NCI-H1092 treated with DMSO at 0.1 percent for 48 hours (cell line): ENCODE measurements at places on chromosomes 7 and 10.
A peak's percentile ranks its signal among the peaks of the same experiment; 100 is the strongest.

- no peak for DNase-seq
These were observed 143.5 kb downstream of the TFPI2 start for GRCh38 chr7:93747019-93747418.

DNA sequence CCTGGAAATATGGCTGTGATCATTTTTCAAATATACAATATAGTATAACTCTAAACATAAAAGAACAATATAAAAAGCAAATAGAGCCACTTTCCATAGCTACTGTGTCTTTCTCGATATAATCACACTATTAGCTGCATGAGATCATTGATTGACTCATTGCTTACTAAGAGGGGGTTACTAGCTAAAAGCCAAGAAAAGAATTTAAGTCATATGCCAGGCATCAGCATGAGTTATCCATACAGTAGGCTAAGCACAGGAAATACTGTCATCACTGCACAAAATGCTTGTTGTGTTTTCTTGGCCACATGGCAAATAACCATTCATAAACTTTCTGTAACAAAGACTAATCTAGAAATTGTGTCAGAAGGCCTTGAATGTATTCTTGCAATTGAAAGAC lies 18.8 kb upstream of the ABCB5 start:
- DNase-seq = no peak

DNA sequence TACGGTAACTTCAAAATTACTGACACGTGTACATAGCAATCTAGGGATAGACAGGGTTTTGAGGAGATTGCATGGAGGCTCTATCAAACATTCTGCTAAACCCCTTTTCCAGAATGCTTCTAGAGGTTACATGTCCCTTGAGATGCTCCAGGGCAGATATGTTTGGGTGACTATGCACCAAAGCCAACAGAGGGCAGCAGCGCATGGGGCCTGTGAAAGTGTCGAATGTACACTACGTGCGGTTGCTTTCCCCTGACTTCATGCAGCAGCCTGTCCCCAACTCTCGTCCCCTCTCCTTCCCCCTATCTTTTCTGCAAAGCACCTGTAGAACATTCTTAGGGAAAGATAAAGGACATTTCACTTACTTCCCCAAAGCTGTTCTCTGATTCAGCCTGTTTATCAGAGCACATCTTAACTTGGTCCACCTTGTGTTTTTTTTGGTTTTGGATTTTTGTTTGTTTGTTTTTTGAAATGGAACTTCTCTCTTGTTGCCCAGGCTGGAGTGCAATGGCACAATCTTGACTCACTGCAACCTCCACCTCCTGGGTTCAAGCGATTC lies 90.2 kb downstream of the UBE3C start:
- no peak for DNase-seq

DNA sequence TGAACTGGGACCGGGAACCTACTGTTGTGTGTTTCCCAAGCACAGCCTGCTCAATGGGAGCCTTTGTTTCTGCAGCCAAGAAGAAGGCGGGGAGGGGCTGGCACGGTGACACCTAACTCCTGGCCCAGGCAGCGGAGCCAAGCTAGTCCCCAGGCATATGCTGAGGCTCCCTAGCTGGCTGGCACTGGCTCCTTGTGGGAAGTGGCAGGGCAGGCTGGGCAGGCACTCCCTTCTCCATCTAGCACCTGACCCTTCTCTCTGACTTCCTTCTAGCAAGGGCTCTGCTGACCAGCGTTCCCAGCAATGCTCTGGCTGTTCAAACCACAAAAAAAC lies 325.0 kb downstream of the PLXNA4 start:
- DNase-seq = peak; percentile 37

GRCh38 chr10:87603196-87603595 lies 56.5 kb upstream of the PAPSS2 start:
- no peak for DNase-seq

DNA sequence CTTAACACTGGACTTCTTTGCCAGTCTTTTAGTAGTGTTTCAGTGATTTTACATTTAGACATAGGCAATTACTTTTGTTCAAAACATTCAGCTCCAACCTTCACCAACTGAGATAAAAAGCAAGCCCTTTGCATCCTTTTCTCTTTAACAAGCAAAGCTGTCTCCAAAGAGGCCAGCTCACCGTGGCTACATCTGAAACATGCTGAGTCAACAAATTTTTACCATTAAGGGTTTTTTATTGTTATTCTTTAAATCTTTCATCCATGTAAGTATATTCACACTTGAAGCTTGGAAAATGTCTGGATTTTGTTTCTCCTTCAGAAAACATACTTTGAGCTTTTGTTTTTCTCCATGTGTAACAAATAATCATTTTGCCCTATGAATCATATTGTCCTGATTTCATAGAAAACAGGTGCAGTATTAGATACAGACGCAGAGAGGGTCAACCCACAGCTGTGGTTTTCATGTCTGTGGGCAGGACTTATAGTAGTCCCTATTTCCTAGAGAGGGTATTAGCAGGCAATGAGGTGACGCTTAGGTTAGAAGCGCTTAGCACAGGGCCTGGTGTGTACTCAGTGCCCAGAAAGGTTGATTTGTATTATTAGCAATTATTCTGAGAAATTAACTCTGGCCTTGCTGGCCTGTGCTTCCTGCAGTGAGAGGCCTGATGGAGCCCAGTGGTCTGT lies 99.5 kb downstream of the MKI67 start:
- DNase-seq = no peak

GRCh38 chr10:71720288-71720687 lies 710 bp upstream of the C10orf105 start:
- DNase-seq = no peak

- no peak for DNase-seq
These were observed 227.2 kb downstream of the RELN start for GRCh38 chr7:103762065-103762760.

- no peak for DNase-seq
These were observed 90.7 kb downstream of the NHLRC2 start for GRCh38 chr10:113945075-113945686.

DNA sequence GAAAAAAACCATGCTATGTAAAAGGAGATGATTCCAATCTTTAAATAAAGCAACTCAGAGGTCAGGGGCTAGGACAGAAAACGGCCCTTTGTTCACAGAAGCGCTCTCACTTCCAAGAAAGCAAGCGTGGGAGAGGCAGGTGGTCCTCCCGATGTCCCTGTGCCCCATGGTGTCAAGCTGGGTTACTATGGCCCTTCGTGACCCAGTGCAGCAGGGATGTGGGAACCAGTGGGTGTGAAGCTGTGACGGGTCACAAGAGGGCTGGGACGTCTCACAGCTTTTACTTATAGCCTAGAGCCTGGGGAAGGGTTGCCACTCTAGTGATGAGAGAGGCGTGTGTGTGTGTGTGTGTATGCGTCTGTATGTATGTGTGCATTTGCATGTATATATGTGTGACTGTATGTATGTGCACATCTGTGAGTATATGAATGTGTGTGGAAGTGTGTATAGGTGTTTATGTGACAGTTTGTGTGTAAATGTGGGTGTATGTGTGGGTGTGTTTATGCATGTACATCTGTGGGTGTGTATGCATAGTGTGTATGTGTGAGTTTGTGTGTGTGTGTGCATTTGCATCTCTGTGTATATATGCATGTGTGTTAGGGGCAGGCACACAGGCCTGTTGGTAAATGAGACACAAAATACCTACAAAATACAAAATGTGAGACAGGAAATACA lies 25.2 kb downstream of the HTRA1 start:
- DNase-seq = no peak

DNA sequence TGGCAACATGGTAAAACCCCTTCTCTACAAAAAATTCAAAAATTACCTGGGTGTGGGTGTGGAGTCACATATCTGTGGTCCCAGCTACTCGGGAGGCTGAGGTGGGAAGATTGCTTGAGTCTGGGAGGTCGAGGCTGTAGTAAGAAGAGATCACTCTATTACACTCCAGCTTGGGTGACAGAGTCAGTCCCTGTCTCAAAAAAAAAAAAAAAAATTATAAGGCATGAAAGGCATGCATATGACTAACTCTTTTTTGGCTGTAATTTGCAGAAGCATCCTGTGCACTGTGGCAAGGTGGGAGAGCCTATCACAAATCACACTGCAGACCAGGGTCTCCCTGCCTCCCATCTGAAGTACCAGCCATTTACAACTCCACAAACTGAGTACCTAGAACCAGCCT lies 14.1 kb upstream of the MYPN start:
- no peak for DNase-seq

- no peak for DNase-seq
These were observed 269.2 kb downstream of the RNLS start for GRCh38 chr10:88313878-88314277.

DNA sequence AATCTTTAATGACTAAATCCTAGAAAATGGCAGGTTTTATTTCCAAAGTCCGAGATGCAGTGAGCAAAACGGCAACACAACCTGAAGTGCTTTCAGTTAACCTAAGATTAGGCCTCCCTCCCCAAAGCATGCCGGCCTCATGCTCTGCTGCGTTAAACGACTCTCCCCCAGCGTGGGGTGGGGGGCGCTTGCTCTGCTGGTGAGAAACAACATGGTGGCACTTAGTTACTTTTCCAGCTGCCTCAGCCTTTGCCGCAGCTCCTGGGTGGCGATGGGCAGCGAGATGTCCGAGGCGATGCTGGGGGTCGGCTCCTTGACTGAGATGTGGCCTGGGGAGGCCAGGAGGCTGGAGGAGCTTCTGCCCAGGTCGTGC lies 36.7 kb upstream of the NCAPG2 start:
- DNase-seq = no peak

- DNase-seq = no peak
These were observed 12.4 kb downstream of the NET1 start for GRCh38 chr10:5424751-5425150.

DNA sequence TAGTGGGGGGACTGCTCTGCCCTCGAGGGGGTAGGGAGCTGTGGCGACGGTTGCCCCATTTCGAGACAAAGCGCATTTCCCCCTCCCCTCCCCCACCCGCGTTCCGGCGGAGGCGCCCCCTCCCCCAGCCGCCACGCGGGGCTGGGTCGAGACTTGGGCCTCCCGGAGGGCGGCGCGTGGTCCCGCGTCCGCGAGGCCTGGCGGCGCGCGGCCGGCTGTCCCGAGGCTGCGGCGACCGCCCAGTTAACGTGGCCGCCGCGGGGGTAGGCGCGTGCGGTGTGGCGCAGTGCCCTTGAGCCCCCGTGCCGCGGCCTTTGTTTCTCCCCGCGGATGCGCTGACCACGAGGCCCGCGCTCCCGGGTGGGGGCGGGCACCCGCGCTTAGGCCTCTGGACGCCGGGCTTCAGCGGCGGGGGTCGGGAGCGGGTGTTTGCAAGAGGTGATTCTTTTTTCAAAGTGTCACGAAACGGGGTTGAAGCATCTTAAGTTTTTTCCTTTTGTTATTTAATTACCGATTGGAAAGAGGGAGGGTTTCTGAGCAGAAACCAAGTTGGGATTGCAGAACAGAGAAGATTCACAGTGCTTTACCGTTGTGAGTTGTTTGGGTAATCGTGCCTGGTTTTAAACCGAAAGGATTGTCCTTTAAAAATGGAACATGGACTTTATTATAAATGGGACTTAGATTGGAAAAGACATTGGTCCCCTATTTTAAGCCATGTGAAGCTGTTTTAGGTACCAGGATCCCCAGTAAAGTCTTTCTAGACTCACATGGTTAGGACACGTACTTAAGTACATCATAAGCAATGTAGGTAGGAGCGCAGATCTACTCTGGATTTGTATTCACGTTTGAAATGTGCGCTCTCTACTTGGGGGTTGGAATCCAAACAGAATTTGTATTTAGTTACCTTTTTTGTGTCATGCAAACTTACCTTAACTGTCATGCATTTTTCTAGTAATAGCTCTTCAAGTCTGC lies 760 bp downstream of the CBX3 start:
- peak; percentile 60 for DNase-seq

GRCh38 chr10:86711513-86712316 lies 43.4 kb downstream of the LDB3 start:
- DNase-seq = peak; percentile 29

DNA sequence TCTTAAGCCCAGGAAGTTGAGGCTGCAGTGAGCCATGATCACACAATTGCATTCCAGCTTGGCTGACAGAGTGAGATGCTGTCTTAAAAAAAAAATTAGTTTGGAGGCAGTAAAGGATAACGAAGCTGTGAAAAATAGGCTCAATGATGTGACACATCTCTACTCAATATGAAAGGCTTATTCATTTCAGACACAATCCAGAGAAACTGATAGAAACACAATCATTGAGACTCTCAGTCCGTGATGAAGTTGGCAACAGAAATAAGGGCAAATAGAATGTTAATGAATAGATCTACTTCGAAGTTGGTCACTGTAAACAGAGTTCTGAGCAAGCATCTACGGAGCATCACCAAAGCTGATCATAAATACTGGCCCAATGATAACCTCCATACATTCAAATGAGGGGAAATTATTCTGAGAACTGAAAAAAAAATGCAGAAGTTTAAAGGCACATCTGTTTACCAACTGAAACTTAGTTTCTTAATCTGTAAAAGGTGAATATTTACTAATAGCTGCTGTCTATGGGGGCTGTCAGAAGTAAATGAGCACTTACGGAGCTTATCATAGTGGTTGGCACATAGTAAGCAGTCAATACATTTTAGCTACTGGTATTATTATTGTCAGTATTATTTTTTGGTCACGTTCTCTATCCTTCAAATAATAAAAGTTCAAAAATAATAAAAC lies 70.4 kb downstream of the AKR1B1 start:
- no peak for DNase-seq

GRCh38 chr7:159020987-159021386 lies 123.7 kb downstream of the VIPR2 start:
- no peak for DNase-seq

DNA sequence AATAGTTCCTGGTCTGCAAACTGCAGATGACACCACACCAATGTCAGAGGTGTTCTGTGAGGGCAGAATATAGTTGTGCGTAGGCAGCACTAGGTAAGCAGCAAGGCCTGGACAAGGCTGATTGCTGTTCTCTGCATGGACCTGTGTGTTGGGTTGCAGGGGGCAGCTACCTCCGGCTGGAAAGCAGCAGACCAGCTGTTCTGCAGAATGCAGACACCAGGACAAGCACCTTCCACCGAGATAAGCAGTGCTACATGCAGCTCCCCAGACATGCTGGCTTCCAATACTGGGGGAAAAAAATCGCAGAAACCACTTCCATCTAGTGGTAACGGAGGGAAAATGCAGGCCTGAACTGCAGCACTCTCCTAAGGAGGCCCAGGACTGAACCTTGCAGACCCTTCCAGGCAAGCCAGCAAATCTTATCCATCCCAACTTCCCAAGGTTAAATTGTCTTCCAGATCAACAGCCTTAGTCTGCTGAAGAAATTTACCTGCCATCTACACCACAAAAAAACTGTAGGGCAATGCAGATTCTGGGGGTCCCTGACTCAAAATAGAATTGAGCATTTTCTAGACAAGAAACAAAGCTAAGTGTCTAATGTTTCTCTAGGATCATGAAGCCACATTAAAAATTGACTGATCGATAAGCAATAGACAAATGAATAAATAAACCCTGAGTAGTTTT lies 50.5 kb upstream of the COBL start:
- DNase-seq = peak; percentile 80

- no peak for DNase-seq
These were observed 460.1 kb downstream of the PLXDC2 start for GRCh38 chr10:20276127-20276979.

GRCh38 chr10:64113792-64114191 lies 592.6 kb downstream of the REEP3 start:
- no peak for DNase-seq

DNA sequence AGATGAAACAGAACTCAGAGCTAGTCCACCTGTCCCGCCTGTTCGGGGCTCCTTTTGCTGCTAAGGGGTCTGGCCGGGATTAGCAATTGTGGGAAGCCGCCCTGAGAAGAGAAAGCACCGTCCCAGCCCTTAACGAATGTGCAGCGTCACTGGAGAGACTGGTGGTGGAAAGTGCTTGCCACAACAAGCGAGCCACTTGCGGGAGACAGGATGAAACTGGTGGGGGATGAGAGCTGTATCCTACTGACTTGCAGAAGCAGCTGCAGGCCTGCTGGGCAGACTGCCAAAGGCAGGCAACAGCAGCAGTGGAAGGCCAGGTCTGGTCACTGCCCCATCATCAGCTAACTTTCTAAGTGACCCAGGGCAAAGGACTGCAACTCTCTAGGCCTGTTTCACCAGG lies 95.4 kb downstream of the FAM53B start:
- DNase-seq = peak; percentile 77
